NCI-H2081 treated with DMSO at 0.1 percent for 48 hours (cell line): ENCODE measurements at places on chromosomes 3 and 15.

DNA sequence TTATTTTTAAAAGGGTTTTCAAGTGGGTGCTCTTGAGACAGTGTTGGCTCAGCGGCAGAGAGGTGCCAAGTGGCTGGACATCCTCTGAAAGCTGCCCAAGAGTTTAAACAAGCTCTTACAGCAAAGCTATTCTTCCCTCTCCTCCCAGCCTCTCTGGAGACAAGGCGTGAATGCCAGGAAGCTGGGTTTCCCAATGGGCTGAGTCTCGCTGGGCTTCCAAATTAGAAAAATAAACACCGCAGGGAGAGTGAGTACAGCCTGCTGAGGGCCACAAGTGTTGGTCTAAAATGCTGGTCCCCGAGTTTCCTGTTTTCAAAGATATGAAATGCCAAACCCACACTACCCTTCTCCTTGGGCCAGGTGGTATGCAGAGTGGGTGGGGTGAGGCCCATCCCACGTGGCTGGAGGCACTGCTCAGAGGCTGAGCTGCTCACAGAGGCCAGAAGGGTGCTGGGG lies 36.4 kb downstream of the ZDHHC3 start:
- no peak for DNase-seq

DNA sequence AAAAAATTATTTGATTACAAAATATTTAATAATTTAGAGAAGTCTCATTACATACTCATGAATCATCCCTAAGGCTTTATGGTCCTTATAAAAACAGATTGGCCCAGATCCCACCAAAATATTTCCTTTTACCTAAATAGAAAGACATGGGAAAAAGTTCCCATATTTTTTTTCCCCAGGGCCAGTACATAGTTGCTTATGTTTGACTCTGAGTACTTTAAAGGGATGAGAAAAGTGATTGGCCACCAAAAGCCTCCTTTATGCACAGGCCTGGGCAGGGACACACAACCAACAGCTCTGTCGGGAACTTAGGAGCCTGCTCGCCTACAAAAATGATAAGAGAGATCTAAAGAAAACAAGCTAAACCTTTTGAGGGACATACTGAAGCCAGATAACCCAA lies 22.3 kb downstream of the KCNAB1 start:
- no peak for DNase-seq

GRCh38 chr3:157070678-157070999 lies 89.3 kb downstream of the CCNL1 start:
- no peak for DNase-seq

- DNase-seq: no peak
Measured at GRCh38 chr3:23797491-23797890, 8.3 kb upstream of the UBE2E1 start.

DNA sequence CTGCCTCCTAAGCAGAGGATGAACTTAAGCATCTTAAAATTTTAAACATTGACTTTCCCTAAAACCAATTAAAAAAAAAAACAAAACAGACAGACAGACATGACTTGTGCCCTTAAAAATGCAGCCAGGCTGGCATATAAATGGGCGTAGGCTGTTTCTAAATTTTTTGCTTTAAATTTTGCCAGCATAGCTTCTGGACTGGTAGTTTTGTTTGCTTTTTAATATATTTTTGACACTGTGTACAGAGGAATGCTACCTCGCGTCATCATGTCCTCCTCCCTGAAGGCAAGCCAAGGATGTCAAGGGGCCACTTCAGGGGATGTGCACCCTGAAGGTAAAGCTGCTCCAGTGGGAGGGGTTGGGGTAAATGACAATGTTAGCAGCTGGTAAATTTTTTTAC lies 134.8 kb downstream of the PGPEP1L start:
- no peak for DNase-seq

- DNase-seq: no peak
Measured at GRCh38 chr3:190526787-190527762, 13.2 kb downstream of the IL1RAP start.

DNA sequence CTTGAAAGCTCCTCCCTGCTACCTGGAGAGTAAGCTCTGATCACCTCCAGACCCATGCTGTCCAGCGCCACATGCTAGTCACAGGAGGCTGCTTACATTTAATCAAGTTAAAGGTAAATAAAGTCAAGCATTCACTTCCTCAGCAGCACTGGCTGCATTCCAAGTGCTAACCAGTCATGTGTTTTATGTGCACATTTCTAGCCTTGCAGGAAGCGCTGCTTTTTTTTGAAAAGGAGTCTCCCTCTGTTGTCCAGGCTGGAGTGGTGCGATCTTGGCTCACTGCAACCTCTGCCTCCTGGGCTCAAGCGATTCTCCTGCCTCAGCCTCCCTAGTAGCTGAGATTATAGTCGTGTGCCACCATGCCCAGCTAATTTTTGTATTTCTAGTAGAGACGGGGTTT lies 279.2 kb downstream of the GABRG3 start:
- no peak for DNase-seq

- no peak for DNase-seq
Measured at GRCh38 chr15:92415639-92416297, 22.1 kb downstream of the ST8SIA2 start.

- no peak for DNase-seq
Measured at GRCh38 chr3:160473221-160473620, 23.6 kb upstream of the TRIM59 start.

GRCh38 chr15:63606308-63606707 lies 9.1 kb downstream of the FBXL22 start:
- DNase-seq: no peak

DNA sequence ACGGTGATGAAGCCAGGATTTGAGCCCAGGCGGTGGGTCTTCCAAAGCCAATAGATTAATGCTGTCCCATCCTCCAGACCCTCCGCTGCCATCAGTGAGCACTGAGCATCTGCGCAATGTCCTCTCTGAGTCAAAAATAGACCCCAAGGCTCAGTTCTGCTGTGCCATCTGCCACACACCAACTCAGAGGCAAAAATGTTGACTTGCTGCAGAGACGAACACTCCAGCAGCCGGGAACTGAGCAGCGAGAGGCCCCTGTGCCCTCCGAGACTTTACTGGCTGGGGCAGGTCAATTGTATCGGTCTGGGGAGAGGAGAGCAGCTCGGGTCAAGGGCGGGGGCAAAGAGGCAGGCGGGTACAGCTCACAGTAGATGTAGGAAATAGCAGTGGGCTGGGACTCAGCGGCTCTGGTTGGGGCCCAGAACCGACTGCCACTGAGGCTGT lies 41.5 kb upstream of the ATP2B2 start:
- no peak for DNase-seq

DNA sequence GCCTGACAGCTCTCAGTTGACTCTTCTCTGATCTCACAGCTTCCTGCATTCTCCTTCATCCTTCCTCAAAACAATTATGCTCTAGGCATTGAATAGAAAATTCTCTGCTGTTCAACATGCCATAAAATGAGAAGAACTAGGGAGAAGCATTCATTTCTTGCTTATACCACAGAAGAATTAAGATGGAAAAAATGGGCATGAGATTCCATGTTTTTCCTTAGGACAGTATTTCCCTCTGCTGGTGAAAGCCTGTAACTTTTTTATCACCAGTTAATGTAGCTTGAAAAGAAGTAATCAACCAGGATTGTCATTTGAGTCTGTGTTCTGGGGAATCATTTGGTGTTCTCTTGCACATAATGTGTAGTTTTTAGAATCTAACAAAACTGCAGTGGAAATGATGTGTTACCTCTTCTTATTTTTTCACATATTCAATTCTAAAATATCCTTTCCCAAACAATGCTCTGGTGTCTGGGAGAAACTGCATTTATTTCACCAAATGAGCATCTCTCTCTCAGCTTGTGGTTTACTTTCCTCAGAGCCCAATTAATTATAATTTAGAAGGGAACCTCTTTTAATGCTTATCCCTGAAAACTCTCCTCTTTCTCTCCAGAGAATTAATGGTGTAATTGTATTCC lies 92.8 kb upstream of the DCBLD2 start:
- DNase-seq: peak; percentile 3

- no peak for DNase-seq
Measured at GRCh38 chr3:100106531-100107141, 7.7 kb downstream of the FILIP1L start.

DNA sequence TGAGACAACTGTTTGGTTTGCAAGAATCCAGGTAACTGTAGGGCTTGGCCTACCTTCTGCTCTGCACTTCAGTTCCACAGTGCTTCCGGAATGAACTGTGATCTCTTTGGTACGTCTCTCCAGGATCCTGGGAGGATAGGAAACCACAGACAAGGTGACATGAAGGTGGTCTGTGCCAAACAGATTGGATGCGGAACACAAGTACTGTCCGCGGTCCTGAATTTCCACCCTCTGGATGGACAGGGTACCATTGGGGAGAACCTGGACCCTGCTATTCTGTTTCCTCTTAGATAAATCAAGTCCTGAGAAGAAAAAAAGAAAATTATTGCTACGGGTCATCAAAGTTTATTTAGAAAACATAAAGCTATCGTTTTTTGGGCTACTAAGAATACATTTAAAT lies 17.3 kb downstream of the IGSF10 start:
- no peak for DNase-seq

DNA sequence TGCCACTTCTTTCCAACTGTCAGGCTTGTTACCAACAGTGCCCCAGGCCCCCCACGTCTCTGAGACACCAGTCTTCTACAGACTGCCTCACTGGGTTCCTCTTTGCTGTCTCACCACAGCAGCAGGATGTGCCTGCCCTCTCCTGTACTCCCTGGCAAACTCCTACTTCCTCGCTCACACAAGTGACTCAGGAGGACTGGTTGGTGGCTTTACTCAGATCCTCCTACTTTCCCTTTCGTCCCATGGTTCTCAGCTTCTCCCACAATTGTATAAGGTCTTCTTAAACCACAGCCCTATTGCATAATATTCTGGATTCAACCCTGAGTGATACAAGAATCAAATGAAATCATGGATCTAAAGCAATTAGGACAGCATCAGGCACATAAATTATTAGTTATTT lies 246.6 kb upstream of the PROK2 start:
- DNase-seq: no peak

GRCh38 chr15:52407374-52407773 lies 111.8 kb upstream of the MYO5C start:
- DNase-seq: no peak

GRCh38 chr15:43144512-43144911 lies 11.1 kb downstream of the TMEM62 start:
- no peak for DNase-seq

DNA sequence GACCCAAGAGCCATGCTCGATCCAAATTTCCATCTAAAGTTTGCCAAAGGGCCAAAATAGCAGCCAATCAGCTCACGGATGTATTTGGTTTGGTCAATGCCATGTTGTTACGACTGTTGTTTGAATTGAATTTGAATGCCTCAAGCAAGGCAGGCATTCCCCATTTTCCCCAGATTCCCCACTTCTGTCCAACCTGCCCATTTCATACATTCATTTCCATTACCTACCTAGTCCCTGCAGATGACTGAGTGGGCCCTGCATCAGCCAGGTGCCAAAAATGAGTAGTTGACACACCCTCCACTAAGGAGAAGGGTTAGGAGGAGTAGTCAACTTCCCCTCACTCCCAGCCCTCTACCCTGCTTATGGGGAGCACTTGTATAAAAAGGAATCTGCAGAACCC lies 51.7 kb downstream of the ANXA2 start:
- DNase-seq: no peak

DNA sequence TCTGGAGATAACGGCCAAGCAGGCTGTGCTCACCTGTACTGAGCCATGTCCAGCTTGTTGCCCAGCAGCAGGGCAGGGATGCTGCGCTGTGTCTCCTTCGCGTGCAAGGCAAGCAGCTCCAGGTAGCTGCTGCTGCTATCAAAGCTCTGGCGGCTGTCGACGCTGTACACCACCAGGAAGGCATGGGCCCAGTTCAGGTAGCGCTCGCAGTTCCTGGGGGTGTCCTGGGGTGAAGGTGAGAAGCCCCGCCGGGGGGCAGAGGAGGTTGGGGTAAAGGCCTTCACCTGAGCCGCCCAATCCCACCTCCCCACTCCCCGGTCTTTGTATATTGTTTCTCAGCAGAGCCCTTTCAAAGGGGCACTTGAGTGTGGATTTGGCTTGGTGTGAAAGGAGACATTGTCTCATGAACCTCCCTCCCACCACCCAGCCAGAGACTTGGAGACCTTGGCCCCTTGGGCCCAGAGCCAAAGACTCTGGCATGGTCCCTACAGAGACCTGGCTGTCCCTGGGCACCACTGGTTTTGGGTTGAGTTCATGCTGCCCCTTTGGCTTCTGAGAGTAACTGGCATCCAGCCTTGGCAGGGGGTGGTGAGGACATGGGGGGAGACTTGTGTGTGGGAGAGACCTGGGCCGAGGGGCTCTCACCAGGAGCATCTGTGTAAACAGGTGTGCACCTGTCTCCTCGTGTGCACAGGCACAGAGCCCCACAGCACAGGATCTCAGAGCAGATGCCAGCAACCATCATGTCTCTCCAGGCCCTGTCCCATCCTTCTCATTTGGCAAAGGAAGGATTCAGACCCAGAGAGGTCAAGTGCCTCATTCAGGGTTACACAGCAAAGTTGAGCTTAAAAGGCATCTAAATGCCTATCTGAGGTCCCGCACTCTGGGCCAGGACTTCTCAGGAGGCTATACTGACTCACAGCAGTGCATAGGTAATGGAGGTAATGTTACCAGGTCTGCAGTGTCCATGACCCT lies 9.1 kb downstream of the RASL12 start:
- DNase-seq: no peak

DNA sequence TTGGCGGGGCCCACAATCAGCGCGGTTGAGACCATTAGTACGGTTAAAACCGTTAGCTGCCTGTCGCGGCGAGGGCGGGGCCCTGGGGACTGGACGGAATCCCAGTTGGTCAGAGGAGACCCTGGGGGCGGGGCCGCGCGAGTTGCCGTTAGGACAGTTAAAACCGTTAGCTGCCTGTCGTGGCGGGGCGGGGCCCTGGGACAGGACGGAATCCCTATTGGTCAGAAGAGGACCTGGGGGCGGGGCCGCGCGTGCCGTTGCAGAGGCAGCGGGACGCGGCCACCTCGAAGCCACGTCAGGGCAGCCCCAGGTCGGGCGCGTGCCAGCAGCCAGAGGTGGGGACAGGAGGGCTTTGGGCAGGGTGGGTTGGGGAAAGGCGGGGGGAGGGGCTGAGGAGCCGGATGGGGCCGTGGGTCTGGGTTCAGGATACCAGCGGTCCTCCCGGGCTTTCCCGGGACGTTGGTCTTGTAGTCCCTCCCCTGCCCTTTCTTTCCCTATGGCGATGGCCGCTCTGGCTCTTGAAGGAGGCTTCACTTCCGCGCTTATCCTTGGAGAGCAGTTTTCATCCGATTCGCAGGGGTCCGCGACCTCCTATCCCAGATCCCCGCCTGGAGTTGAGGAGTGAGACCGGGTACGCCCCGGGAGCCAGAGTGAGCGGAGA lies 28.0 kb downstream of the KLHDC8B start:
- no peak for DNase-seq

GRCh38 chr3:128701342-128702212 lies 24.4 kb upstream of the RAB7A start:
- DNase-seq: no peak

GRCh38 chr15:72732516-72732915 lies 46.5 kb downstream of the BBS4 start:
- DNase-seq: no peak
